ENCODE measurements at places on chromosomes 6 and 20.

DNA sequence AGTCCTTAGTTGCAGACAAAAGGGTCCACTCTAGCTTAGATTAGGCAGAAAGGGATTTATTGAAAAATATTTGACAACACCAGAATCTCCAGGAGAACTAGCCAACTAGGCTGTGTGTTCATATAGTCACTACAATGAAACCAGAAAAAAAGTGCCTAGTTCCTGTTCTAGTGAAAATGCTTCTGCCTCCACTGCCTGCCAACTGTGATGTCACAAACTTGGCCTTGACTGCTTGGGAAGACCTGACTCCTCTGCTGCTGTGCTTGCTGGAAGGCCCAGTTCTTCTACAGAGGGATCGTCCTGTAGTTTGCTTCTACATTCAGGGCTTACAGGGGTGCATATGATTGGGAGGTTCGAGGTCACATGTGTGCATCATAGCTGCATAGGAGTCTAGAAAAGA is 40.3 kb upstream of the XRN2 start:
- no peak overlapping the region for H3K27ac ChIP-seq
- H3K4me3 ChIP-seq: no peak overlapping the region
- no peaks in the 10 kb centered on the region for H3K36me3 ChIP-seq

DNA sequence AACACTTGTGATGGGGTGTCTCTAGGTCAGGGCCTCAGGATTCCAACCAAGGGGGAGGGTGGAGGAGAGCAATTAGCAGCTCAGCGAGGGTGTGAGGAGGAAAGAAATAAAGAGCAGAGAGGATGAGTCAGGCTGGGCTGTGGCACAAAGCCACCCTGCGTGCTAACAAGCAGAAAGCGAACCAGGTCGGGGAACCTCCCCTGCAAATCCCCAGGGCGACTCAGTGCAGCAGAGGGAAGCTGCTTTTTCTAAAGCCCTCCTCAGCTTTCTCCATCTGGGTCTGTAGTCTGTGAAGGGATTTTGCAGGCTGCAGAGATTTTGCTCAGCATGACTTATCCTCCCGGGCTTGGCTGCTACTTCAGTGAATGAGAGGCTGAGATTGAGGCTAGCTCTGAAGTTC is 6.6 kb upstream of the SPO11 start:
- no peaks in the 10 kb centered on the region for H3K27me3 ChIP-seq
- H3K4me1 ChIP-seq: peaks cover 21% of the 10 kb centered on the region
- no peaks in the 10 kb centered on the region for H3K36me3 ChIP-seq
- H3K27ac ChIP-seq: peak overlapping the region; percentile 39
- DNase-seq: no peak
- no peak overlapping the region for H3K4me3 ChIP-seq

DNA sequence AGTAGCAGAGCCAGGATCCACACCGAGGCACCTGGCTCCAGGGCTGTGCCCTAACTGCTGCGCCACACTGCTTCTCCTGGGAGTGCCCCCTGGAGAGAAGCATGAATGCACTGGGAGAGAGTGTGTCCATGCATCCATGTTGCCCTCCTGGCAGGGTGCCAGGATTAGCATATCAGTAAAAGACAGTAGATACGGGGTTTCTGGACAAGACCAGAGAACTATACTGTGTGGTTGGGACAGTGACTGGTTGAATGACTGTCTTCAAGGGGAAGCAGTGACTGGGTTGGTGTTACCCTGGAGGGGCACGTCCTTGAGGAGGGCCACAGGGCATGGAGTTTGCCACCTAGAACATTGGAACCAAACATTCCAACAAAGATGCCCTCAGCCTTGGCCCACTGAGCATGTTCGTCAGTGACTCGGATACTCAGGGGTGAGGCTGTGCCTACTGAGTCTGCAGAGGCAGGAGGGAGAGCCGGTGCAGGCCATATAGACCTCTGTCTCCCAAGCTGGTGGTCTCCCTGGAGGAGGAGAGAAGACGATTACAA is 288.8 kb downstream of the CDC5L start:
- no peaks in the 10 kb centered on the region for H3K4me1 ChIP-seq
- H3K4me3 ChIP-seq: no peak overlapping the region
- no peaks in the 10 kb centered on the region for H3K27me3 ChIP-seq

DNA sequence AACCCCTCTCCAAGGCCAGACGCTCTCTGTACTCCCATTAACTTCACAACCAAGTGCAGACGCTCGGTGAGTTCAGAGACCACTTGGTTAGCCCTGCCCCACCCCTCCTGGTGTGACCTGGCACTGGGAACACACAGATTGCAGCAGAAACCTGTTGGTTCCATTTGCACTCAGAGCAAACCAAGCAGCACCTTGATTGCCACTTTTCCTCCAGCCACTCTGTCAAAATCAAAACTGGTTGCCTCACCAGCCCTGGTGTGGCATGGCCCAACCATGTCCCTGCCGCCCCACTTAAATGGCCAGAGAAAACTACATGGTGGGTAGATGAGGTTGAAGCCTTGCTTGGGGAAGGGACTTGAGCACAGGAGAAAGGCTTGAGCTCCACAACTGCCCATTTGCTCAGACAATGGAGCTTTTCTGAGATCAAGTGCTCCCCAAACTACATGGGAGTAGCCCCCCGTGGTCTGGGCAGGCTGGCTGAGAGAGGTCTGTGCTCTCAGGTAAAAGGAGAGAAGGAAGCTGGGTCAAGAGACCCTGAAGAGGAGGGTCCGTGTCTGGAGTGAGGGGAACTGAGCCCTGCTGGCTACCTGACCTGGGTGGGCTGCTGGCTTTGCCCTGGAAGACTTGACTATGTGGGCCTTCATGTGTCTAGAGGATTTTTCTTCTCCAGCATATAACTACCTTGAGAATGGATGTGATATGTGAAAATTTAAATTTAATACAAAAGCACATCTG is 43.4 kb downstream of the PLCG1 start:
- peak; percentile 77 for DNase-seq
- no peak overlapping the region for H3K4me3 ChIP-seq
- H3K36me3 ChIP-seq: peaks cover 17% of the 10 kb centered on the region
- H3K27ac ChIP-seq: no peak overlapping the region

GRCh38 chr6:109295109-109295773 is 87.0 kb downstream of the CD164 start:
- DNase-seq: no peak
- H3K4me3 ChIP-seq: no peak overlapping the region
- H3K27me3 ChIP-seq: no peaks in the 10 kb centered on the region
- H3K27ac ChIP-seq: no peak overlapping the region
- no peaks in the 10 kb centered on the region for H3K4me1 ChIP-seq
